ENCODE measurements at places on chromosomes 3 and 15. TPM values are rescaled to one million over a fixed set of nuclear protein-coding genes. Genes with fewer than 3 reads are reported as not detected.

The DLL4 gene
- total RNA-seq = under 0.01 TPM

The OR5K2 gene
- not detected for total RNA-seq

The SAMD7 gene
- total RNA-seq = not detected

The ZNF662 gene
- total RNA-seq = 0.86 TPM

The TTLL13 gene
- total RNA-seq = not detected

The AMIGO3 gene
- total RNA-seq = 1.2 TPM

The SLC7A14 gene
- 0.29 TPM for total RNA-seq

The MYL3 gene
- total RNA-seq = not detected

The MAGI1 gene
- 2.5 TPM for total RNA-seq

The SH3GL3 gene
- total RNA-seq = not detected

The EBLN2 gene
- 0.35 TPM for total RNA-seq

The GOLGA6B gene
- not detected for total RNA-seq

The ZNF860 gene
- total RNA-seq = 0.53 TPM

The SERINC4 gene
- not detected for total RNA-seq

The PIGB gene
- 27.1 TPM for total RNA-seq

The NOX5 gene
- total RNA-seq = 0.29 TPM

The GRIP2 gene
- 0.35 TPM for total RNA-seq

The SEMA7A gene
- 86.2 TPM for total RNA-seq

The BNIP2 gene
- 69.8 TPM for total RNA-seq

The NTRK3 gene
- not detected for total RNA-seq

The CLDN16 gene
- 0.35 TPM for total RNA-seq
